T-helper 22 cell (primary cell): ENCODE measurements at places on chromosomes 11 and 22.

DNA sequence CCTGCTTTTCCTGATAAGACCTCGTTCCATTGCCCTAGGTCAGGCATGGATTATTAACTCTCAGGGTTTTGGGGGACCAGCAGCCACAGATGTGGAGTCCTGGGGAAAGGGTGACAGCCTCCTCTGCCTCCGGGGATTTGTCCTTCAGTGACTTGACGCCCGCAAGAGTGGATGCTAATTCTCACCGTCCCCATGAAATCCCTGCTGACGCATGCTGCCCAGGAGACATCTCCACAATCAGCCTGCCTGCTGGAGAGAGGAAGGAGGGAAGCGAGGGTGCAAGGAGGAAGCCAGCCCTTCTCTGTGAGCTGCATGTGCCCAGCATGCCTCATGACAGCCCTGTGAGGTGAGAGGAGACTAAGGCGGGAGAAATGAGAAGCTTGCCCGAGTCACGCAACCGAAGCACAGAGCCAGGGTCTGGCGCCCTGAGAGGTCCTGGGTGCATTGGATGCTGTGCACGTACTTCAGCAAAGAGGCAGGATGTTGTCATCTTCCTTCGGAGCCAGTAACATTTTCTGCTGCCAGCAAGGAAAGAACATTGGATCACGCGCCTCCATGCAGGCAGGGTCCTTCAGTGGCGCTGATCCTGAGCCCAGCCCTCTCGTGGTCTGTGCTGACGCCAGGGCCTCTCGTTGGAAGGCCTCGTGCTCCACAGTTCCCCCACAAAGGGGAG is 27.3 kb upstream of the KRTAP5-6 start:
- DNase-seq = no peak

DNA sequence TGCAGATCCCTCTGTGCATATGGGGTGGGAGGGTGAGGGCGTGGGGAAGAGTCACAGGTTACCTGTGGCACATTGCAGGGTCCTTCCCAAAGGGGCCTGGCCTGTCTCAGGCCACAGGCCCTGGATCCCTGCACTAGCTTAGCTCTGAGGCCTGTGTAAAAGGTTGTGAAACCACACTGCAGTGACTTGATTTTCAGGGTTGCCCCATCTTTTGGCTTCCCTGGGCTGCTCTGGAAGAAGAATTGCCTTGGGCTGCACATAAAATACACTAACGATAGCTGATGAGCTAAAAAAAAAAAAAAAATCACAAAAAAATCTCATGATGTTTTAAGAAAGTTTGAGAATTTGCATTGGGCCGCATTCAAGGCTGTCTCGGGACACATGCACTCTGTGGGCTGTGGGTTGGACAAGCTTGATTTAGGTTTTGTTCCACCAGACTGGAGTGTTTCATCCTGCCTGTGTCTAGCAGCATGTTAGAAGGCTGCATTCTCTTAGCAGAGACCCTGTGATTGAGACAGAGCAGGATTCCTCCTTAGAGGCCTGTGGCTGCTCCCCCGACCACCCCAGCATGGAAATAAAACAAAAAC is 35.9 kb upstream of the TREH start:
- DNase-seq = no peak

DNA sequence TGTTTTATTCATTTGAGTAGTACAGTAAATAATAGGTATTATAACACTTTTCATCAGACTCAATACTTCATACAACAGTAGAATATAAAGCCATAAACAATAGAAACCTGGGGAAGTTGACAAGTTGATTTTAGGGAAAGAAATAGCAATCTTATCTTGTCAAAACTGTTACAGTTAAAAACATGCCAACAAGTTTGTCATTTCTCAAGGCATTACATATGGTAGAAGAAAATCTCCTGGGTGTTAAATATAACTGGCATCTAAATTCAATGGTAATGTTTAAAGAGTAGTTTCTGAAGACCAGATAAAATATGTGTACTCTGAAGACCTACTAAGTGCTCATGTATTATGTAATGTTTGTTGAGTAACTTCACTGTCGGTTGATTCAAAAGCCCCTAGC is 75.1 kb downstream of the LRRC4C start:
- no peak for DNase-seq

- no peak for DNase-seq
These were observed 545 bp downstream of the FEN1 start for GRCh38 chr11:61793083-61793828.

- DNase-seq = no peak
These were observed 20.8 kb downstream of the PIK3IP1 start for GRCh38 chr22:31271485-31271884.

DNA sequence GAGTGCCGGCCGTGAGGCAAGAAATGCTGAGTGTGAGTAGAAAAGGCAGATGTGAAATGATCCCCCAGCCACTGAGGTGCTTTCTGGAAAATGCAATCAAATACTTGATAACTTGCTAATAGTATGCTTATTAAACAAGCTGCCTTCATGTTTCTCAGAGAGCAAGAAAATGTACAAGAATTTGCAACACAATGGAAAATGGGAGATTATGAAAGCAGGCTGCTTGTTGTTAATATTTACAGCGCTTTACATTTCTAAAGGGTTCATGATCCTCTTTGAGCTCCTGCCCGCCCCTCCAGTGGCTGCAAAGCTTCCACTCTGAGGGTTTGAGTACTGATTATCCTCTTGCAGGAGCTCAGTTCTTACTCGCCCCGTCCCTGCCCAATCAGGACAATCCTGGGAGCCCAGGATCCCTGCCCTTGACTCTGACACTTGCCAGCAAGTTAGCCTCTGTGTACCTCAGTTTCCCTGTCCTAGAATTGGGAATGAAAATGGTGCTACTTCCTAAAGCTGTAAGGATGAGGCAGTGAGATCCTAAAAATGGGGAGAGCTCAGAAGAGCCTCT is 645.1 kb downstream of the TBC1D22A start:
- DNase-seq = no peak

DNA sequence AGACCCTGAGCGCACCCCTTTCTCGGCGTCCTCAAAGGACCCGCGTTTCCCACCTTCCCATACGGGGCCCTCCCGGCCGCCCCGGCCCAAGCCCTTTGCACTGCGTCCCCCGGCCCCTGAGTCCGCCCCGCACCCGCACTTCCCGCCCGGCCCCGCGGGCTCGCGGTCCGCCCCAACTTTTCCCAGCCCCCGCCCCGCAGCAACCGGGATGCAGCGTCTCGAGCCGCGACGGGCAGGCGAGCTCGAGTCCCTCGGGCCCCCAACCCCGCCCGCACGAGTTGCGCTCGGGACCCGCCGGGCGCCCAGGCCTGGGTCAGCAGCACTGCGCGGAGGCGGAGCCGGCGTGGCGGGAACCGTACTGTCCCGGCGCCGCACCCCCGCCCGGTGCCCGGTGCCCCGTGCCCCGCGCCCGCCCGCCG is 371 bp downstream of the SMCO4 start:
- DNase-seq = no peak

- no peak for DNase-seq
These were observed 64.5 kb upstream of the SCUBE2 start for GRCh38 chr11:9155930-9156329.

DNA sequence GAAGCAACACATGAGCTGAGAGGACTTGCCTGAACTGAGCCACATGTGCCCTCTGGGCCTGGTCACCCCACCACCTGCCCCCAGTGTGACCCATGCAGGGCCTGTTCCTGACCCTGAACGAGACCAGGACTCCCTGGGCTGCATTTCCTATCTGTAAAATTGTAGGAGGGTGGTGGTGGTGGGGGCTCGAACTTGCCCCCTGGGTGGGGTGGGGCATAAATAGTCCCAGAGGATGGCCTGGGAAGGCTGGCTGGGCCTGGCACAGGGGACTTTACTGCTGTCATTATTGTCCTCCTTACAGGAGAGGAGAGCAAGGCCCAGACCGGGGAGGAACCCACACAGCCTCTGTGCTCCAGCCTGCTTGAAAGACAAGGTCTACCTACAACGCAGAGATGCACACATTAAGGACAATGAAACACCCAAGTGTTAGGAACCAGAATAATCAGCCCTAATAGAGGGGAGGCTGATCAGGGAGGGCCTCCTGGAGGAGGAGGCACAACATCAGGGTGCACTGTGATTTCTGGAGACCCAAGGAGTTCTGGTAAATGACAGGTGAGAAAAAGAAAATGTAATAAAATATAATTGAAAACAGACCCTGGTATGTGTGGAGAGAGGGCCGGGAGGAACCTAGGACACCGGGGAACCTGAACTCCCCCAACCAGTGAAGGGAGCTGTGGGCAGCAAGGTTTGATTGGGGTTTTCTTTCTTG is 2.8 kb upstream of the AIFM3 start:
- no peak for DNase-seq

DNA sequence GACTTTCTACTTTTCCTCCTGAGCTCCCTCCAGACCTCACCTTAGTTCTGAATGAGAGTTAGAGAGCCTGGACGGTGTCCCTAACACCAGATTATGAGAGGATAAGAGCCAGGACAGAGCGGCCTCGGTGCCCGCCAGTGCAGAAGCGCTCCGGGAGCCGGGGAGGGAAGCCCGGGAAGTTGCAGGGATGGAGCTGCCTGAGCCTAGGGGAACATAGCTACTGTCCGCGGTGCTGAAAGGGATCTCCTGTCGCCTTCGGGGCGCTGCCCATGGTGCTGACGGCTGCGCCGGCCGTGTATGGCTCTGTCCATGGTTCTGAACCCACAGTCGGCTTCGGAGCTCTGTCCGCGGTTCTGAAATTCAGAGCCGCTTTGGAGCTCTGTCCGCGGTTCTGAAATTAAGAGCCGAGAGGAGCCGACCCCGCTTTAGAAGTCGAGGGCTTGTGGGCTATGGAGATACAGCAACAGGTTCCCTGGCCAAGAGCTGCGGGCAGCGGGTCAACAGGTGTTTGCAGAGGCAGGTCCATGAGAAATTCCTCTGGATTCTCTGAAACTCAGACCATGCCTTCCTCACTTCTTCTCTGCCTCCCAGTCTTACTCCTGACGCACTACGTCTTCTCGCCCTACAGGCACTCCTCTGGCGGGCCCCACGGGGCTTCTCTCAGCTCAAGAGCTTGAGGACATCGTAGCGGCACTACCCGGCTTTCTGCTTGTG is 814 bp downstream of the NPAS4 start:
- peak; percentile 66 for DNase-seq

GRCh38 chr11:121582296-121582695 is 129.5 kb upstream of the SORL1-AS1 start:
- DNase-seq = no peak

- no peak for DNase-seq
These were observed 1955.1 kb upstream of the RAG2 start for GRCh38 chr11:38553148-38553547.
